NCI-H2029 (cell line): ENCODE measurements at places on chromosomes 2 and 18.
A peak's percentile ranks its signal among the peaks of the same experiment; 100 is the strongest.

DNA sequence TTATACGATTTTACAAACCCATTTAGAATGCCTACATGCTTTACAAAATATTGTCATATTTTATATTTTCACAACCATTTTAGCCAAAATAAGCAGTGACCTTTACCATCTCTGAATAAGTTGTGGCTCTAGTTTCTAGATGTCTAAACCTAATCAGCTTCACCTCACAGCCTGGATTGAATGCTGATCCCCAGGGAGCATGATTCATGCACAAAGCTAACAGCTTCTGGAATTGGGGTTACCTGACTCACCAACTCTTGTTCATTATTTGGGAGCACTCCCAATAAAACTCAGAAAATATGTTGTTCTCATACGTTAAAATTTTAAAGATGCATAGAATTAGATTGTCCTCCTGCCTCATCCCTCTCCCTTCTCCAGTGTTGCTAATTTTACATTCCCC lies 611.7 kb upstream of the NETO1 start:
- no peak for DNase-seq

- no peak for DNase-seq
Measured at GRCh38 chr2:49788300-49788699, 634.0 kb upstream of the FSHR start.

DNA sequence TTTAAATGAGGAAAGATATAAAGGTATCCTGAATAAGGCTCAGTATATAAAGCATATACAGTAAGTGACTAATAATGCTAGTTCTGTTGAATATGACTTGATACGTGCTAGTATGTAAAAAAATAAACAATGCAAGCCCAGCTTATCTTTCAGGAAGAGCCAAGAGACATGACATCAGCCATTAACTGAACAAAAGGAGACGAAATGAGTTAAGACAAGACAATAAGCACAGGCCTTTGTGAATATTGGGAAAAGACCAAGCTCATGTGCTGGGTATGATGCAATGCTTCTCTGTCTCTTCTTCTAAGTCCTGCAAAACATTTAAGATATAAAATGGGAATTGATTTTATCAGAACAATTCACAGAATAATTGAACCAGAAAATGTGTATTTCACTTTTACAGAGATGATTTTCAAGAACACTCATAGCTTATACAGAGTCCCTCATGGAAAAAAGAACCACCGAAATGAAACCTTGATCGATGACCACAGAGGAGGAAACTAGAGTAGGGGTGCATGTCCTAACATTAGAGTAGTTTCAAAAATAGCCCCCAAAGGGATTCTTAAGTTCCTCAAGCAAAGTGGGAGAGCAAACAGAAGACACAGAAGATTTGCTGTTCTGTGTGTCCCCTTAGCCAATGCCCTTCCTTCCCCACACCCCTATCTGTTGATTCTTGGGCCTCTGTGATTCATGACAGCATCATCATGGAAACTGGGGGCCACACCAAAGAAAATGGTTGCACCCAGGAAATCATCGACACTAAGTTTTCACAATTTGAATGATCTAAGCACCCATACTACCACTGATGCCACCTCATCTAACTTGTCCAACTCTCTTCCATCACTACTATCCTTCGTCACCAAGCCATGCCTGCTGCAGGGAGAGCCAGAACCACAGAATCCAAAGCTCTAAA lies 68.0 kb upstream of the CRIM1 start:
- DNase-seq: no peak

DNA sequence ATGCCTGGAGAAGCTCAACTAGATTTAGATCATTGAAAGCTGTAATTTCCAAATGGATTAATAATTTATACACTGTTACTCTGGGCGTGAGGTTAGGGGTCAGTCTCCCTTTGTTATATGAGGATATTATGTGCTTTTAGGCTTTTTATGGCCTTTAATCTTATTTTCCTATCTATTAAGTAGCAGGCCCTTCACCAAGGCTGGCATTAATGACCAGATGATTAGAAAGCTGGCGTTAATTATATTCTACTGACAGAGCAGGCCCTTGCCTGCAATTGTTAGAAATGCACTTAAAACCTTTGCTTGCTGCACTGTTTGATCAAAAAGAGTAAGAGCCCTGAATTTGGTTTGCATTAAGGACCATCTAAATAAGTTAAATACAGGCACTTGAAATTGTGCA lies 75.3 kb downstream of the EPAS1 start:
- no peak for DNase-seq

- no peak for DNase-seq
Measured at GRCh38 chr18:12079491-12080237, 14.0 kb upstream of the ANKRD62 start.

DNA sequence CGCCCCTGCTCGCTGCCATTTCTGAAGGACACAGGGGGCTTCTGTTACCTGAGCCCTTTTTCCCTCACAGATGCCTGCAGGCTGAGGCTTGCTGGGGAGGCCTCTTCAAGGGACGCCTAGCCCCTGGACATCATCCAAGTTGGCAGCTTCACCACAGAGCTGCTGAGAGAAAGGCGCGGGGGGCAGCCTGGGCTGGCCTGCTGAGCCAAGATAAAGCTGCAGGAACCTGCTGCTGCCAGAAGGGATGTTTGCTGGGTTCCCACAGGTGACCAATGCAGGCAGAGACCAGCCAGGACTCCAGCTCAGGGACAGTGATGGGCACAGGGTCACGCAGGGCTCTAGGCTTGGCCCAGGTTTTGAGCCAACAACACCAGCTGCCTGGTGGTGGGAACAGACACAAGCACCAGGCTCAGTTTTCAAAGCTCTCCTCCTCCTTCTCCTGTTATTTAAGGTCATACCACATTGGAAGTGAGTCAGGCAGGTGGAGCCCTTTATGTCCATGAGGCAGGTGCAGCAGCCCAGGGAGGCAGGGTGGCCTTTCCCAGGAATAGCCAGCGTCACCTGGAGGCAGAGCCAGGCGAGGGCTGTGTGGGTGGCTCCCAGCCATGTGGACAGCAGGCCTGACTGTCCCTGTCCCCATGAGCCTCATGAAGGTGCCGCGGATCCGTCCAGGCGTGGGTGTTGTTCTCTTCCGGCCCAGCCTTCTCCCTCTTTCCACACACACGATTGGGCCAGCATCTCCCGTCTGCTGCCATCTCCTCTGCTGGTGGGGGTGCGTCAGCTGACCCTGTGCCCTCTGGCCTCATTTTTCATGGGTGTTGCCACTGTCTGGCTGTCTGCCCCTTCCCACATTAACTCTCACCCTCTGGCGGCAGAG lies 515.5 kb upstream of the MYT1L start:
- peak; percentile 96 for DNase-seq

GRCh38 chr18:36808681-36809080 lies 20.1 kb downstream of the TPGS2 start:
- no peak for DNase-seq

DNA sequence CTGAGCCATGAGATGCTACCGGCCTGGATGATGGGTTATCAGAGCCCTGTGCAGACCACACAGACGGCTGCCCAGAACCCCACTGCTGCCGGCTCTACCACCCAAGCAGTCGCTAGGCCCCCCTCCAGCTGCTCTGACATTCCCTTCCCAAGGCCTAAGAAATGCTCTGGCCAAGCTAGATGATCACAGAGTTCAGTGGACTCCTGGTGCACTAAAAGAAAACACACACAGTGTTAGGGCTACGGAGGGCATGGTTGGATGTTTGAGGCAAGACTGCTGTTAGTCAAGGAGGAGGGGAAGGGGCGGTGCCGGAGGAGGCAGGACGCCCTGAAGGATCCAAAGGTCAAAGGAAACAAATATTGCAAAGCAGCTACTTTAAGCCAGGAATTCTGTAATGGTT lies 174.5 kb downstream of the MYCN start:
- no peak for DNase-seq

DNA sequence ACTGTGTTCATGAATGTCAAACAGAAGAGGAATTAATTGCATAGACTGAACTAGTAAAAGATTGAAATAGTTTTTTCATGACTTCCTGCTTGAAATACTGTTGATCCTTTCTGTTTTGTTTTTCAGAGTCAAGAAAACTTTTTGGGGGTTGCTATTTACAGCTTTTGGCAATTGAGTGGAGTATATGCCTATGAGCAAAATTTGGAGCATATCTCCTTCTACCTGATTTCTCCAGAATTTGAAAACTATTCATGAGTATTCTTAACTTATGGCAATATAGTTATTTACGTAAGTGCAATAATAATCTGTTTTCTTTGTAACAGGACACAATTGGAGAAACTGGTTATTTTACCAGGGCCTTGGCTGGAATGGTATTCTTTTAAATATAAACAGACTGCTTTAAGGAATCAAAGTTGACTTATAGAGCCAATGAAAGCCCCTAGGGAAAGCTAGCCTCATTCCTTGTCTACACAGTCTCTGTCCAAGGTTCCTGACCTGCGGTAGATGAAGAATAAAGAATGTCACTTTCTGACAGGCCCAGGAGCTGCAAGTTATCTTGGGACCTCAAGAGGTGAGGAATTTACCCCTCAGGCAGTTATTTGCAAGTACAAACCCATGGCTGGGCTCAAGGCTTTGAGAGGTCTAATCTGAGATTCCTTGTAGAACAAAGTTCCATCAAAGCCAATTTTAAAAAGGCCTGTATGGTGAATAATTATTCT lies 193.5 kb upstream of the NDUFV2 start:
- no peak for DNase-seq

DNA sequence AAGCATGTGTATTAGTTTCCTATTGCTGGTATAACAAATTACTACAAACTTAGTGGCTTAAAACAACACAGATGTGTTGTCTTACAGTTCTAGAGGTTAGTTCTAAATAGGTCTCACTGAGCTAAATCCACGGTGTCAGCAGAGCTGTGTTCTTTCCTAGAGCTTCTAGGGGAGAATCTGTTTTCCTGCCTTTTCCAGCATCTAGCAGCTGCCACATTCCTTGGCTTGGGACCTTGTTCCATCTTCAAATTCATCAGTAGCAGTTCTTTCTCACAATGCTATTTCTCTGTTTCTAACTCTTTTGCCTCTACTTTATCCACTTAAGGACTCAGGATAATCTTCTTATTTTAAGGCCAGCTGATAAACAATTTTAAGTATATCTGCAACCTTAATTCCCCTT lies 32.2 kb upstream of the CREB1 start:
- no peak for DNase-seq

GRCh38 chr2:171365232-171365631 lies 68.6 kb downstream of the METTL8 start:
- DNase-seq: no peak

DNA sequence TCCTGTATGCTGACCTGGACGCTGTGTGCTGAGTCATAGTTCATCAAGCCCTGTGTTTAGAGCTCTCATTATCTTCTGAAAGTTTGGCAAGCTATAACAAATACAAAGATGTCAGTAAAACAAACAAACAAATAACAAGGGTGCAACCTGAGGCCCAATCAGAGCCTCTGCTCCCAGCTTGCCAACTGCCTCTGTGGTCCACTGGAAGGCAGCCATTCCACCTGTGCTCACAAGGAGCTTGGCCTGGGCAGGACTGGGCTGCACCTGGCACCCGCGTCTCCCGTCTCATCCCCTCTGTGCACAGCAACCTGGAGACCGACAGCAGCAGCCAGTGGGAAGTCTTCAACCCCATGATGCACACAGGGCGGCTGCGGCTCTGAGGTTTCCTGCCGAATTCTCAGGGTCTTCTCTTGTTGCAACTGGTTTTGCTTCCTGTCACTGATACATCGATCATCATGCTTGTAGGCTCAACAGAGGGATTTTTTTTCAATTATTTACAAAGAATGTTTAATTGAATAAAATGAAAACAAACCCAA lies 97.8 kb downstream of the TMEM18 start:
- DNase-seq: peak; percentile 40

- DNase-seq: no peak
Measured at GRCh38 chr2:119109866-119110265, 48.7 kb downstream of the C1QL2 start.

DNA sequence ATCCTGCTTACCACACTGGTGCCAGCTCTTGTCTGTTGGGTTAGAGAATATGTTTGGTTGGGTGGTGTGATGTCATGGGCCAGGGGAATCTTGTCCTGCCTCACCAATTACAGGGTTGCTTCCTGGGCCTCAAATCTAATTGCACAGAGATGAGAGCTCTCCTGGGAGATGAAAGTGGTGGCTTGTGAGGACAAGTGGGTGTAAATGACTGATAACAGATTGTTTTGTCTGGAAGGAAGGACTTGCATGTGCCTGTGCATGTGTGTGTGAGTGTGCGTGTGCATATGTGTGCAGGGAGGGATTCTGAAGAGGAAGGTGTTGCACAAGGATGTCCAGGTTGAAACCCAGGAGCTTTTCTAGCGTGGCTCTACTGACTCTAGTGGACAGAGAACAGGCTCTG lies 271.9 kb downstream of the LOXHD1 start:
- DNase-seq: peak; percentile 48

- DNase-seq: no peak
Measured at GRCh38 chr2:118832071-118832790, 15.2 kb downstream of the EN1 start.

DNA sequence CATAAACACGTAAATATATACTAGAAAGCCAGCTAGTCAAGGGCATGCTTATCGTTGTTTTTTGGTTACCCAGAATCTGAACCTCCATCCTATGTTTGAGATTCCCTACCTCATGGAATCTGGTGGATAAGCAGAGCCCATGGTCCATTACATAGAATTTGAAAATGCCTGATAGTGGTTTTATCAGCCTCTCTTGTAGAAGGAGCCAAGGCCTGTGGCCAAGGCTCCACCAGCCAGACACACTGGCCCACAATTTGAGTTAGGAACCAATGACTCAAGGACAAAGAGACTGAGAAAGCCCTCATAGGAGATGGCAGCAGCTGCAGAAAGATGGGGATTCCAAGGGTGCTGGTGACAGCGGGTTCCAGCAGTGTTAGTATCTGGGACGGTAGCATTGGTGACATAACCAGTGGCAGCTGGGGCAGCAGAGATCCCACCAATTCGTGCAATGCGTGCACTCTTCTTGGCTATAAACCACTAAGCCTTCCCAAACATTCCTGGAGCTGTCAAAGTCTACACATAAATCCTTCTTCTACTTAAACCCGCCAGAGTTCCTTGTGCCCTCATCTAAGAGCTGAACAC lies 51.2 kb upstream of the RMDN2 start:
- DNase-seq: no peak

DNA sequence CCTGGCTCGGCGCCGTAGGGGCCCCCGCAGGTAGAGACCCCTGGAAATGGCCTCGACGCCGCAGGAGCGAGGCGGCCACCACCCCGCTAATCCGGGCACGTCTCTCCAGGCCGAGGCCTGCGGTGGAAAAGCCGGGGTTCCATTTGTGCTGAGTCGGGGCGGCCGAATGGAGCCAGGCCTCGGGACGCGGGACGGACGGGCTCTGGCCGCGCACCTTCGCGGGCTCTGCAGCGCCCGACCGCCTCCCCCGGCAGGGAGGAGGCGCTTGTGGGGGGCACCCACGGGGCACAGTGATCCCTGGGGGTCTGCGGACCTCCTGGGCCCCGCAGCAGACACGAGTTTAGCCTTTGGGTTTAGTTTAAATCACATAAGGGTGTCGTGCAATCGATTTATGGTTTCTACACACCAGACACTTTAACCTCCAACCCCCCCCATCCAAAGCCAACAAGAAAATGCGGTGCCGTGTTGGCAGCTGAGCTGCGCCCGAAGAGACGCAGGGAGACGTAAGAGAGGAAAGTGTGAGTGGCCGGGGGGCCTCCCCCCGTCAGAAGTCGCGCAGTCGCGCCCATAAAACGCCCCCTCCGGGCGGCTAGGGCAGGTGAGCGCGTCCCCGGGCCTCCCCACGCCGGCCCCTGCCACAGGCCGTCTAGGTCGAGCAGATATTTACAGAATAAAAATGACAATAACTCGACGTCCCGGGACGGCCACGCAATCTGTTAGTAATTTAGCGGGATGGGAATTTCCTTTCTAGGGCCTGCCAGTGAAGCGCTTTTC lies 1.0 kb upstream of the NFATC1 start:
- DNase-seq: no peak
